8988T (cell line): ENCODE measurements at places on chromosomes 16 and 17.

- no peak for DNase-seq
These were observed 24.5 kb downstream of the UNK start for GRCh38 chr17:75808905-75809621.

DNA sequence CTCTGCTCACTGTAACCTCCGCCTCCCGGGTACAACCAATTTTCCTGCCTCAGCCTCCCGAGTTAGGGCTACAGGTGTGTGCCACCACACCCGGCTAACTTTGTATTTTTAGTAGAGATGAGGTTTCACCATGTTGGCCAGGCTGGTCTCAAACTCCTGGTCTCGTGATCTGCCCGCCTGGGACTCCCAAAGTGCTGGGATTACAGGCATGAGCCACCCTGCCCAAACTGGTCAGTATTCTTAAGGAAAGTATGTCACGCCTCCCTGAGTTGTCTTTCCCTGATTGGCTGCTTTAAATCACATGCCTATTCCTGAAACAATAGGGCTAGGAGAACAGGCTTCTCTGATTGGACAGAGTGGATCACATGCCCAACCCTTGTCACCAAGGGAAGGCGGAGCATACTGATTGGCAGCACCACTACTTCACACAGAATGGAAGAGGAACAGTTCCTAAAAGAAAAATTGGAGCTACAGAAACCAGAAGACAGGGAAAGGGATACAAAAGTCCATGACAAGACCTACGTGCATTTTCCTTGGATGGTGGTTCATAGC lies 17.6 kb upstream of the CYB5B start:
- no peak for DNase-seq

DNA sequence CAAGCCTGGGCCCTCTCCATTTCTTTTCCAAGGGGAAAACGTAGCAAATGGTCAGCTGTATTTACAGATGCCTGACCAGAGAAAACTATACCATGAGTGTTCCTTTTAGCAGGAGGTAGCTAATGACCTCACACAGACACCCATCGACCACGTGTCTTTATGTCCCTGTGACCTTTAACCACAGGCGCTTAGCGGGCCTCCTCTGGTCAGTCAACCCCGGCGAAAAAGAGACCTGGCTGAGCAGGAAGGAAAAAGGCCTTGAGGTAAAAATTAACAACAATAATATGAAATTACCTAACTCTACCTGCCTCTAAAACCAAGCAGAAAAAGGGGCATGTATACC lies 9.1 kb downstream of the NUDT16L1 start:
- no peak for DNase-seq

- no peak for DNase-seq
These were observed 11.4 kb downstream of the NDUFAF8 start for GRCh38 chr17:81250286-81251093.

- no peak for DNase-seq
These were observed 6.6 kb upstream of the CBX8 start for GRCh38 chr17:79803421-79803996.

DNA sequence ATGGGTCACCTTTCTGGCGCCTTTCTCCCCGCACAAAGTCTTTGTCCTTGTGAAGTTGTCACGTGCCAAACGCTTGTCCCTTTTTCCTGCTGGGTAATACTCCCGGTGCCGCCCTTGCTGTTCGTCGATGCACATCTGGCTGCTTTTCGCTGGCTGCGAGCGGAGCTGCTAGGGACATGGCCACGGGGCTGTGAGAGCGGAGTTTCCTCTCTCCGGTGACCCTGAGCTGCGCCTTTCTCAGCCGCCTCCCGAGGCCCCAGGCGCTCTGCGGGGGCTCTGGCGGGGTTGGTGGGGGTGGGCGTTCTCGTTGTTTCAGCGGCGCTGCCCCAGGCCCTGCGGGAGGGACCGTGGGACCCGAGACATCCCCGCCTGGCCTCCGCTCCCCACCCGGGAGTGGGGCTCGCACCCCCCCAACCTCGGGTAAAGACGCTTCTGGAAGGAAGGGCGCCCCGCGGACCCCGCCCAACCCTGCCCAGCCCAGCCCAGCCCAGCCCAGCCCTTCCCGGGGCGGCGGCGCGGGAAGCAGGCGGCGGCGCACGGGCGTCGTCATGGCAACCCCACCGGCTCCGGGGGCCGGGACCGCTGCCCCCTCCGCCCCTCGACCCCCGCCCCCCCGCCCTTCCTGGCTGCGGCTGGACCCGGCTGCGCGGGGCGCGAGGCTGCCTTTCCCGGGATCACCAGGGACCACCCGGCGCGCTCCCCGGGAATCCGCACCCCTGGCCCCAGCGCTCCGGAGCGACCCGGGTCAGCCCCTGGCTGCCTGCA lies 12.3 kb downstream of the CHMP6 start:
- no peak for DNase-seq

- DNase-seq: no peak
These were observed 20.5 kb downstream of the EFTUD2 start for GRCh38 chr17:44878627-44879221.

DNA sequence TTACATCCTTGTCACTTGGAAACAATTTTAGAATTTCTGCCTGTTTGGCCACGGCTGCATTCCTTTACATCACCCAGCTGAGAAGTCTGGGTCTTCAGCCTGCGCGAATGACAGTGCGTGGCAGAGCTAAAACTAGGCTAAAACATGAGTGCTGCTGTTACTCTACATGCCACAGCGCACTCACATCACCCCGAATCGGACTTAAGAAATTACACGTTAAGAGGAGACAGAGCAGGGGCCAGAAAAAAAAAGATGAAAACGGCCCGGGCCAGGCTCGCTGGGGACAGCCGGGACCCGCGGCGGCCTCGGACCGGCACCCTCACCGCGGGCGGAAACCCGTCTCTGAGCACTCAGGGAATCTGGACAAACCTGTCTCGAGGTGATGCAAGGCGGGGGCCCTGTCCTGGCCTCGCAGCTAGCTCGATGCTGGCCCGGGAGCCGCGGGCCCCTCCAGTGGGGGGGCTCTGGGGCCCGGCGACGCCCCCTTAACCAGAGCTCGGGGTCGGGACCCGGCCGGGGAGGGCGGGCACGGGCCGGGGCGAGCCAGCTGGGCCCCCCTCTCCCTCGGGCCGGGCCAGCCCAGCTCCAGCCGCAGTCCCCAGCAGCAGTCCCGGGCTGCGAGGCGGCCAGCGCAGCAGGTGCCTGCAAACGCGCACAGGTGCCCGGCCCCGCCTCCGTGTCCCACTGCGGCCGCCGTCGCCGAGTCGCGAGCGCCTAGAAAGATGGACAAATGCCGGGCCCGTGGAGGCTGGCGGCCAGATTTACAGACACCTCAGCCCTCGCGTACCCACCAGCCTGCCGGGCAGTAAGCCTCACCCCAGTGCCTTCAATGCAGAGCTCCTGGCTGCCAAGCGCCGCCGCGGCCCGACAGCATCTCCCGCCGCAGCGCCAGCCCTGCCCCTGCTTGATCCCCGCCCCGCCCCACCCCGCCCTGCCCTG lies at the start of gene AKTIP:
Gene AKTIP (minus strand): TSS at position 879 of the 939 bp plus-strand sequence. CDS start 2,950 bp downstream, outside the sequence.
- no peak for DNase-seq

- DNase-seq: peak; percentile 35
These were observed 97.3 kb upstream of the CHMP6 start for GRCh38 chr17:80894439-80894721.
